Hematopoietic multipotent progenitor cell treated with erythropoietin and hydrocortisone succinate and interleukin-3 and kit ligand, for 4 days (in vitro differentiated cells): ENCODE measurements at places on chromosomes 2 and 18.
A peak's percentile ranks its signal among the peaks of the same experiment; 100 is the strongest.

DNA sequence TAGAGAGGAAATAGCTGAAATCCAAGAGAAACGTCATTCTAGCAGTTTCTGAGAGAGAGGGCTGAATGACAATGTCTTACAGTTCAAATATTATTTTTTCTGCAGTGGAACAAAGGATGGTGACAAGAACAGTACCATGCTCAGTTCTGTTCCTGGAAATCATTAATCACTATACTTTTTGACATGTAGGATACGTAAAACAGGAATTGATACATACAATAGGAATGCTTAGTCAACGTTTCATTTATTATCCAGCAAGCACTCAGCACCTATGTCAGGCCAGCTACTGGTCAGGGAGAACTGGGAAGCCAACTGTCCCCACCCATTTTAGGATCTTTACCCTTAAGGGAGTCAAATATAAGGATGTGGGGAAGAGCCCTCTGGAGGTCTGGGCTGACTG, 114.7 kb downstream of the DHRS9 start:
- no peak for DNase-seq

DNA sequence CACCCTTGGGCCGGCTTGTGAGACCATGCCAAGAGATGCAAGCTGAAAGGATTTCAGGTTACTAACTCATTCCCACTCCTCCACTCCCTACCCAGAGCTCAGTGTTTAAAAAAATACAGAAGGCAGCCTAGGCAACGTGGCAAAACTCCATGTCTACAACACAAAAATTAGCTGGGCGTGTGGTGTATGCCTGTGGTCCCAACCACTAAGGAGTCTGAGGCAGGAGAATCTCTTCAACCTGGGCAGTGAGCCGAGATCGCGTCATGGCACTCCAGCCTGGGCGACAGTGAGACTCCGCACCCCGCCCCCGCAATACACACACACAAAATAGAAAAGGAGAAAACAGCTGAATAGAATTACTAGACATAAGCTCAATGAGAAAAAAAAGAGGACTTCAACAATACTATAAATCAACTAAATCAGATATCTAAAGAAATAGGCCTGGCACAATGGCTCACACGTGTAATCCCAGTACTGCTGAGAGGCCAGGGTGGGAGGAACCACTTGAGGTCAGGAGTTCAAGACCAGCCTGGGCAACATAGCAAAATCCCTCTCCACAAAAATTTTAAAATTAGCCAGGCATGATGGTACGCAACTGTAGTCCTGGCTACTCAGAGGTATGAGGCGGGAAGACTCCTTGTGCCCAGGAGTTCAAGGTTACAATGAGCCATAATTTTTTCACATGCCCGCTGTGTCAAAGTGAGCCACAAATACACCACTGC, 10.1 kb downstream of the IWS1 start:
- no peak for DNase-seq

DNA sequence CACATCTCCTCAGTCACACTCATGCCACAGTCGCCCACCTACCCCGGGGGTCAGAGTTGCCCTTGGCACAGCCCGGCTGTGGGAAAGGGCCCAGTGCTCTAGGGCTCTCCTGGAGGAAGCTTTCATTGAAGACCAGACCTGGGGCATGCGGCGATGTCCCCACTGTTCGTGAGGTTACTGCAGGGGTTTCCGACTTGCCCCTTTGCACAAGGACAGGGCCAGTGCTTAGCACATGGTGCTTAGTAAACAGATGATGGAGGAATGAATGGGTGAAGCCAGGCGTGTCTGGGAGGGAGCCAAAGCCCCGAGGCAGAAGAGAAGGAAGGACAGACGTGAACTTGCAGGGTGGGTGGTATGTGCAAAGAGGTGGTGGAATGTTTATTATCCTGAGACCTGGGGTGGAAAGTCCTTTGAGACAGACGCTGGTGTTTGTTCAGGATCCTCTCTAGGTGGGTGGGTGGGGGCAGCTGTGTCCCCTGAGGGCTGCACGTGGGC, 205.9 kb upstream of the ARL4C start:
- no peak for DNase-seq

GRCh38 chr2:28367667-28368356, 24.8 kb upstream of the FOSL2 start:
- DNase-seq, result peak; percentile 39

DNA sequence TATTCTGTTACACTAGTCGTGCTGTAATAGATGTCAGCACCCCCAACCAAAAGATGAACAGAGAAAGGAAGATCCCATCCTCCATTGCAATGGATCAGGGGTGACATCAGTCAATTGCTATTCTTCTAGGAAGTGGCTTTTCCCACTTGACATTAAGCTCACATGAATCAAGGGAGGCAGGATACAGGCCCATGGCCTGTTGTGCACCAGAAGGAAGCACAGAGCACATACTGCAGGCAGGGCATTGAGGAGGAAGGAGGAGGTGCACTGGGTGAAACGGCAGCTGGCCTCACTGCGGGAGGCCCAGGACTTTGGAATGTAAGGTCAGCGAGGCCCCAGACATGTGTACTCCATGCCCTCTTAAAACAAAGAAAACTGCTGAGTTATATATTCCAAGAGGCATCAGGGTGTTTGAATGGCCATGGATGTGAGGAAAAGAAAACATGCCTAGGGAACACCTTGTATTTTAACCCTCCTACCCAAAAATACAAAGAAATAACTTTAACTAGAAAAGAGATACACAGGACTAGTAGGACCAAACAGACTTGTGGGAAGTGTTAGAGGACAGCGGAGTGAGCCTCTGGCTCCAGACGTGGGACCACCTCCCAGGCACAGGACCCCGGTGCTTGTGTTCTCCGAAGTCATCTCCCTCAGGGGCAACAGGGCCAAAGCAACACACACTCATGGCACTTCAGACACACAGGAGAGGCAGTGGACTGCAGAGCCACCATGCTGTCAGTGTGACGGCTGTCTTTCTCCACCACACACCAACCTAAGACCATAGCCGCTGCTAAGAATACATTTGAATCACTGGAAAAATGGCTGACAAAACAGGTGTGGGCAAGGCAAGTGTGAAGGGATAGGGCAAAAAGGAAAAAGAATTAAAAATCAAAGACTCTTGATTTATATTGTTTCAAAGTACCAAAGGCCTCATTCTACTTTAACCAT, 51.4 kb upstream of the RIOK3 start:
- DNase-seq, result no peak

DNA sequence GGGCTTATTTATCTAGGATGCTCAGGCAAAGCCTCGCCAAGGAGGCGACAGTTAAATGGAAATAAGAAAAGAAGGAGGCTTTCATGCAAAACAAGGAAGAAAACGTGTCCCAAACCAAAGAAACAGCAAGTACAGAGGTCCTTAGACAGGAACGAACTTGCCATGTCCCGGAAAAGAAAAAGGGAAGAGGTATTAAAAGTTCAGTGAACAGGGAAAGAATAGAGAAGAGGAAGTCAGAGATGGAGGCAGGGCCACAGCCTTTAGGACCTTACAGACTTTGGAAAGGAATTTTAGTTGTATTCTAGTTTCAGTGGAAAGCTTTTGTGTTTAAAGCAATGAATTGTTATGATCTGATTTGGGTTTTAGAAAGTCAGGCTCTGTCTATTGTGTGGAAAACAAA, 22.1 kb downstream of the IKZF2 start:
- peak; percentile 57 for DNase-seq

DNA sequence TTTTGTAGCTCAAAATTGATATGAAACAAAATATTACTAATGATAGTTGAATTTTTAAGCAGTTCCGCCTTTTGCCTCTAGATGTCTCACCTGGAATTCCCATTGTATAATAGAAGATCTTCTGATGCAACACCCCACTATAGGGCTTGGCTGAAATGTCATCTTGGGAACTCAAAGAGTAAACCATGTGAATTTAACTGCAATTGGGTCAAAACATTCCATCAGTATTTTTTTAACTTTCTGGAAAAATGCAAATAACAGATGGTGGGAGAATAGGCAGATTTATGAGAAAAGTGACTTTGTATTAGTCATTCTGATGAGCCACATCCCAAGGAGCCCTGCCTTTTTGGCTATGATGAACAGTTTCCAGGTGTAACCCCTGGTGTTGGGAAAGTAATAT, 489.9 kb downstream of the NYAP2 start:
- DNase-seq, result peak; percentile 62

DNA sequence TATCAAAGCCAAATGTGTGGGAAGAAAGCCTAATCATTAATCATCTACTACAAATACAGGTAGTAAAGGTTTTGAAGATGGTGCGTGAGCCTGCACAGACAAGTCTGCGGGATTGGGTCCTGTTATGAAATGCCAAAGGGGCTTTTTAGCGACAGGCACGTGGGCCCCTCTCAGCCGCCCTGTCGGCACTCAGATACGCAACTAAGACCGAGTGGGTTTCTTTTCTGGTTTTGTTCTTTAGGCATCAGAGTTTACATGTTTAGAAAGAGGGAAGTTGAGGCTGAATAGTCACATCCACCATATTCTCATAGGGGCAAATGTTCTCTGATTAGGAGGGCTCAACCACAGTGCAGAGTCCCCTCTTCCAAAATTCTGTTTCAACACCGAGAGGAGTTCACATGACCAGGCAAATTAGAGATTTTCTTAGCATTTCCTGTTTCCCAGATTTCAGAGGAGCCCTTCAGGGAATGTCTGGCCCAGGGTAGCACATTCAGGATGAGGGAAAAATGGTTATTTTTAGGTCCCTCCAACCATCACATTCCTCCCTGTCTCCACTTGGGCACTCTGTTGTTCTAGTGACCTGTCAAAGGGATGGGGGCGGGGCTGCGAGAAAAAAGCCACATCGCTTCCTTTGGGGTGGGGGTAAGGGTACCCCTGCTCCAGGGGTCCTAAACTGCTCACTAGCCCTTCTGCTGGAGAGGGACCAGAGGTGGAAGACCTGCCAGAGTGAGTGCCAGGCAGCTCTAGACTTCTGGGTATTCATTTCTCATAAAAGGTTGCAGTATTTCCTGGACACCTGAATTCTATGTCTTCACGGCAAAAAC, 159.2 kb downstream of the BCL2 start:
- DNase-seq, result no peak

DNA sequence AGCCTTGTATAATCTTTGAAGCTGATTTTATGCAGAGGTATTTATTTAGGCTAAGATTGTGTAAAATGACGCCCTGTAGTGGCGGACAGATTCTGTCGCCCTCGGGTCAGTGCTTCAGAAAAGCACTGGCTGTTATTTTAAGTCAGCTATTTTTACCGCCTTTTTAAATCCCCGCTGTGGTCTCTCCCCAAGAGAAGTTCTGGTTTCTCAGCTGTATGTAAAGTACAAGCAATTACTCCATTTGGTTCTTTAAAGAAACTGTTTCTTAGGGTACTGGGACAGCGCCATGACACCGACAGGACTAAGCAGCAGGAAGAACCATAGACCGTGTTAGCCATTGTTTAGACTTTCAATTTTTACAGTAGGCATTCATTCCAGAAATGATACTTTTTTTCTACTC, 65.0 kb downstream of the UGGT1 start:
- no peak for DNase-seq

GRCh38 chr2:14587119-14587518, 45.4 kb upstream of the LRATD1 start:
- no peak for DNase-seq

DNA sequence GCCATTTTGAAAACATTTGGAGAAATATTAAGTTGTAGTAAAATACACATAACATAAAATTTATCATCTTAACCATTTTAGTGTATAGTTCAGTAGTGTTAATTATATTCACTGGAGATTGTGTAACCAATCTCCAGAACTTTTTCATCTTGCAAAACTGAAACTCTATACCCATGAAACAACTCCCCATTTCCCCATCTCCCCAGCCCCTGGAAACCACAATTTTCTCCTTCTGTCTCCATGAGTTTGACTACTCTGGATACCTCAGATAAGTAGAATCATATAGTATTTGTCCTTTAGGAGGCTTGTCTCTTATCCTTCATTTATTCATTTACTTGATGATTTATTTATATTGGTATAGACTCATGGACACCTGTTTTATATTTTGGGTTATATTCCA, 392.9 kb downstream of the SETBP1 start:
- DNase-seq, result no peak
